ENCODE measurements at places on chromosomes 5 and 9. TPM values are rescaled to one million over a fixed set of nuclear protein-coding genes. Genes with fewer than 3 reads are reported as not detected.

Gene SELENOP
- 1.9 TPM for polyA plus RNA-seq

Gene LHFPL2
- polyA plus RNA-seq, result 3.4 TPM

Gene TXNDC8
- polyA plus RNA-seq, result not detected

Gene PCDHGA10
- polyA plus RNA-seq, result 8.1 TPM

Gene TMEM232
- 7.4 TPM for polyA plus RNA-seq

Gene CEL
- 0.95 TPM for polyA plus RNA-seq

Gene SPINK4
- polyA plus RNA-seq, result not detected

Gene PCDHGA8
- polyA plus RNA-seq, result 0.19 TPM

Gene CCL28
- not detected for polyA plus RNA-seq

Gene MARCOL
- not detected for polyA plus RNA-seq

Gene OR13J1
- polyA plus RNA-seq, result not detected

Gene IFNB1
- polyA plus RNA-seq, result not detected

Gene SPATA9
- 1.1 TPM for polyA plus RNA-seq

Gene PIP5KL1
- polyA plus RNA-seq, result 5.2 TPM

Gene LTC4S
- 5.9 TPM for polyA plus RNA-seq

Gene EPB41L4B
- polyA plus RNA-seq, result 4.1 TPM

Gene CARTPT
- not detected for polyA plus RNA-seq

Gene LHX6
- 0.14 TPM for polyA plus RNA-seq

Gene CCDC192
- polyA plus RNA-seq, result not detected

Gene SPINK6
- not detected for polyA plus RNA-seq

Gene SLC46A2
- polyA plus RNA-seq, result not detected

Gene KLHL3
- polyA plus RNA-seq, result 10.9 TPM

Gene CDH6
- 2.1 TPM for polyA plus RNA-seq

Gene SEMA5A
- polyA plus RNA-seq, result 3.2 TPM

Gene OLFML2A
- polyA plus RNA-seq, result 0.15 TPM

Gene FABP6
- not detected for polyA plus RNA-seq

Gene CCNB1
- polyA plus RNA-seq, result 13.0 TPM

Gene CKMT2
- not detected for polyA plus RNA-seq

Gene CDC42SE2
- 48.7 TPM for polyA plus RNA-seq

Gene TLE1
- polyA plus RNA-seq, result 93.0 TPM

Data from neural cell (in vitro differentiated cells).